H1 (cell line): ENCODE measurements at places on chromosomes 5 and 9. TPM values are rescaled to one million over a fixed set of nuclear protein-coding genes. Genes with fewer than 3 reads are reported as not detected.

The FOXD4 gene
- 0.25 TPM in 1 of 2 replicates, not detected in the other for total RNA-seq

The SHC3 gene
- total RNA-seq, result 7.1 and 8.4 TPM in 2 replicates

The SLCO4C1 gene
- 4.5 and 4.9 TPM in 2 replicates for total RNA-seq

The SPATA31A3 gene
- total RNA-seq, result not detected in 2 replicates

The GMCL2 gene
- total RNA-seq, result 0.13 TPM in 1 of 2 replicates, not detected in the other

The CCDC69 gene
- total RNA-seq, result 10.8 and 11.5 TPM in 2 replicates

The SHISAL2B gene
- 8.6 and 10.6 TPM in 2 replicates for total RNA-seq

DNA sequence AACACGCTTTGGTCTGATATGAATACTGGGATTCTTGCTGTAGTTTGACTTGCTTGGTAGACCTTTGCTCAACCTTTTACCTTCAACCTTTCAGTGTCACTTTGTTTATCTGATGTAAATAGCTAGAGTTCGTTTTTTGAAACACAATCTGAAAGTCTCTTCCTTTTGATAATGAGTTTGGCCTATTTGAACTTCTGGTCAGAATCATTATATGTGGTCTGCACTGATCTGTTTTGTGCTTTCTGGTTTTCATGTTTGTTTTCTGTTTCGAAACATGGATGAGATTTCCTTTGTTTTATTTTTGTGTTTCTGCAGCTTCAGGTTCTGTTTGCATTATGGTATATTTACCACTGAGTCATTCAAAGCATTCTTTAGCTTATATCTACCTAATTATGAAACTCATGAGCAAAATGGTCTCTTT lies 217.5 kb downstream of the GABBR2 start:
- no peak for DNase-seq

- no peak for DNase-seq
These were observed 11.9 kb upstream of the MELK start for GRCh38 chr9:36560771-36561170.

DNA sequence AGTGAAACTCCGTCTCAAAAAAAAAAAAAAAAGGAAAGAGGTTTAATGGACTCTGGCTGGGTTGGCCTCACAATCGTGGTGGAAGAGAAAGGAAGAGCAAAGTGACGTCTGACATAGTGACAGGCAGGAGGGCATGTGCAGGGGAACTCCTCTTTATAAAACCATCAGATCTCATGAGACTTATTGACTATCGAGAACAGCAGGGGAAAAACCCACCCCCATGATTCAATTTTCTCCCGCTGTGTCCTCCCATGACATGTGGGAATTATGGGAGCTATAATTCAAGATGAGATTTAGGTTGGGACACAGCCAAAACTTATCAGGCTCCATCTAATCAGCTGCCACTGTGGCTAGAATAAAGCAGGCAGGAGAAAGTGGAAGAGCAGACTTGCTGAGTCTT lies 610.4 kb upstream of the NUDT12 start:
- DNase-seq, result no peak

DNA sequence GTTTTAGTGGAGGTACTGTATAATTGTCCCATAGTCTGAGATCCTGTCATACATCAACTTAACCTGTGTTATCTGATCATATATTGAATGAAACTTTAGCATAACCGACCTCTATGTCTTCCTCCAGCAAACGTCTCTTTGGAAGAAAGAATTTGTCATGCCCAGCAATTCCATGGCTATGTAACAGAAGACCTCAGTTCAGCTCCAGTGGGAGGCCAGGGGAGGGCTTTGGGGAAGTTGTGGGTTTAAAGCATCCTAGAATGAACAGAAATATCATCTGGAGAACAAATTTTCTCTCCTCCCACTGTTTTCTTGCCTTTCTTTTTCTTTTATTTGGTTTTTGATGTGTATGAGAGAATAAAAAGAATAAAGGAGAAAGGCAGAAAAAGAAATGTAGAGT lies 164.5 kb downstream of the GAS1 start:
- DNase-seq, result no peak

GRCh38 chr5:10233505-10233904 lies 16.2 kb downstream of the ATPSCKMT start:
- no peak for DNase-seq

GRCh38 chr9:21016701-21017491 lies 14.5 kb downstream of the HACD4 start:
- no peak for DNase-seq

DNA sequence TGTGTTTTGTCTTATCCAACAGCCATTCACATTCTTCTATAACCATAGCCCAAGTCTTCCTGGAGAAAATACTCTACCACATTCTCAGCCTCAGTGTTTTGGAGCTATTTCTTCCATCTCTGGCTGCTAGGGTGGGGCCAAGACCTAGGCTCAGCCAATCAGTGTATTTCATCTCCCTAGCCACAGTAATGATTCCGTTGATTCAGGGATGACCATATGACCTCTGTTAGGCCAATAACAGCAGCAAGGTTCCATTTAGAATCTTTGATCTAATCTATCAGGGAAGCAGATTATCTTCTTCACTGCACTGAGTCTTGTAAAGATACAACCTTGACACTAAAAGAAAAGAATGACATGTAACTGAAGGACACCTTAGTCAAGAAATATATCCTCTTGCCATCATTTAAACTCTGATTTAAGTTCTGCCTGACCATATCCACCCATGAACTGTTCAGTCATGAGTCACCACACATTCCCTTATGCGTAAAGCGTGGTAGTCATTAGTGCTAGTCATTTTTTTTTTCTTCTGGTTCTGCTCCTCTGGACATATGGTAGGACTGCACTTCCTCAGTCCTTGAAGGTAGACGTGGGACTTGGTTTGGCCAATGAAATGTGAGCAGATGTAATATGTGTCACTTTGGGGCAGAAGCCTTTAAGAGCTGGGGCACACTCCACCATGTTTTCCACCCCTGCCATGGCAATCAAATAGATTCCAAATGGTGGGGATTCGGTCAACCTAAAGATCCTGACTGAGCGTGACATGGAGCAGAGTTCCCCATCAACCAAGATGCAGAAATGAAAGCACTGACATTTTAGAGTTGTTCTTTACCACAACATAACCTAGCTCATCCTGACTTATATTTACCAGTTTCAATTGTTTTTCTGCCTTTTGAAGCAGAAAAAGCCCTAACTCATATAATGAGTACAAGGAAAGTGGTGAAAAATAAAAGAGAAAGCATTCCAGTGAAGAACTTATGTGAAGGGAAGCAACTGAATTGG lies 12.7 kb upstream of the PRELID2 start:
- DNase-seq, result no peak

GRCh38 chr9:127578952-127579853 lies 32.9 kb upstream of the STXBP1 start:
- no peak for DNase-seq

GRCh38 chr9:36765468-36766341 lies 193.0 kb downstream of the MELK start:
- DNase-seq, result peak; percentile 38

- no peak for DNase-seq
These were observed 29.4 kb upstream of the MAN2A1 start for GRCh38 chr5:109660301-109660700.

DNA sequence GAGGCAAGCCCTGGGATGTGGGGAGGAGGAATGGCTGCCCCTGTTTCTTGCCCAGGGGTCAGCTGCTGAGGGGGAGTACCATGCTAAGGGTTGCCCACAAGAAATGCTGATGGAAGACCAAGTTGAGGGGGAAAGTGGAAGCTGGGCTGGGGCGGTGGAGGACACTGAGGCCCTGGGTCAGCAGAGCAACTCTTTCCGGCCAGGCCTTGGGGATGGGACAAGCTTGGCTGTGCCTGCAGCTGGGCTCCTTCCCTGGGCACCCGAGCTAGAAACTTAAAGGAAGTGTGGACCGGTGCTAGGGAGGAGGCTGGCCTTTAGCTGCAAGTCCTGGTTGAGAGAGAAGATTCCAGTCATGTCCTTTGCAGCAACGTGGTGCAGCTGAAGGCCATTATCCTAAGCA lies 22.7 kb downstream of the CSF1R start:
- DNase-seq, result no peak

DNA sequence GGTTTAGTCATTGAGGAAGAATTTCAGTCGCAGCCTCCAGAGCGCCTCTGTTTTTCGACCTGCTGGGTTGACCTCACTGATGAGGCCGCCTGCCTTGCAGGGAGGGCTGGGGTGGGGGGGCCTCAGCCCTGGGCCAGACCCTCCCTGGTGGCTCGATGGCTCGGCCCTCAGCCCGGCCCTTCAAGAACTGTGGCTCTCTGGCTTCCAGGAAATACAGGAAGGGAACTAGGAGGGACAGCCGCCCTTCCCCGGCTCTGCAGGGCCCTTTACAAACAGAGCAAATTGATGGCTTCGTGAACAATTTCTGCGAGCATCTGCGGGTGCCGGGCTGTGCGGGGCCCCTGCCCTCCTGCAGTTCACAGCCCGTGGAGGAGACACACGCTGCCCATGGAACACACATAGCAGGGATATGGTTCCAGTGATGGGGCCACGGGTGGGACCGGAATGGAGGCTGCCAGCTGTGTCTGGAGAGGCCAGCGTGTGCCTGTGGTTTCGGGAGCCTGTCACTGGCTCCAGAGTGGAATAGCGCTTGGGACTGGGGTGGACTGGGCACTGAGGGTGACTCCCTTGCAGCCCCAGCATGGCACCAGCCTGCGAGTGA lies 39.6 kb downstream of the COL5A1 start:
- DNase-seq, result no peak

- no peak for DNase-seq
These were observed 38.7 kb downstream of the MAPK9 start for GRCh38 chr5:180253036-180253824.

DNA sequence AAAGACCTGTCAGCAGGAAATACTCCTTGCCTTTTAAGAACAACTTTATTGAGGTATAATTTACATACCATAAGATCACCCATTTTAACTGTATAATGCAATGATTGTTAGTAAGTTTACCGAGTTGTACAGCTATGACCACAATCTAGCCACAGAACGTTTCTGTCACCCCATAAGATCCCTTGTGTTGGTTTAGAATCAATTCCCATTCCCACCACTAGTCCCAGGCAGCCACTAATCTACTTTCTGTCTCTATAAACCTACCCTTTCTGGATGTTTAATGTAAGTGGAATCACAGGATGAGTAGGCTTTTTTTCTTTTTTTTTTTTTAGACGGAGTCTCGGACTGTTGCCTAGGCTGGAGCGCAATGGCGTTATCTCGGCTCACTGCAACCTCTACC lies 4.4 kb downstream of the GPR107 start:
- DNase-seq, result no peak

GRCh38 chr9:120526534-120526933 lies 53.4 kb downstream of the CDK5RAP2 start:
- no peak for DNase-seq

GRCh38 chr5:159510282-159510681 lies 180.0 kb upstream of the IL12B start:
- DNase-seq, result peak; percentile 66

DNA sequence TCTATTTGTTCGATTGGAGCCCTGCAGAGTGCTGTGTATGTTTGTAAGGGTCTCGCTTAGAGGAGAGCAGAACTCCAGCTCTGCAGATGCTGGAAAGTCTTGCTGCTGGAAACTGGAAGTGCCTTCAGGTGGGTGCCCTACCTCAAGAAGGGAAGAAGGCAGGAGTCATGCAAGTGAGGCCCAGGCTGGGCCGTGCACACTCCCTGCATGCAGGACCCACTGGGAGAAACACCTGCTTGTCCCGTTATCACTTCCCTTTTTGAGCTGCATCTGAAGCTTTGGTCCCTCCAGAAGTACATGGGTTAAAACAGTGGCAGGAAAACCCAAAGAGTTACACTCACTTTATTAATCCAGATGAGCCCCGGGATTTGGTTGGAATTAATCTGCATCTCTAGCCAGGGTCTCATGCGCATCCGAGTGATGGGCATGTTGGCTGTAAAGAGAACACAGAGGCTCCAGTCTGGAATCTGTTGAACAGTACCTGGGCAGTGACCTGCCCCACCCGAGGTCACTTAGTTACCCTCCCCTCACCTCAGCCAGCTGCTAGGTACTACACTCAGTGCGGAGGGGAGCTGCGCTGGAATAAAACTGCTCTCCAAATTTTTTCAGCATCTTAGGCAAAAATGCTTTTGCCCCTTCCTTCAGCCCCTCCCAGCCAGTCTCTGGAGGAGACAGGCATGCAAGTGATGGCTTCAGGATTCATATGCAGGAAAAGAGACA lies 1.4 kb downstream of the IRF1 start:
- DNase-seq, result no peak
